Brain pericyte (primary cell): ENCODE measurements at places on chromosomes 13 and 19.

GRCh38 chr19:52138278-52138982 lies 1.3 kb downstream of the ZNF616 start:
- no peak for DNase-seq

DNA sequence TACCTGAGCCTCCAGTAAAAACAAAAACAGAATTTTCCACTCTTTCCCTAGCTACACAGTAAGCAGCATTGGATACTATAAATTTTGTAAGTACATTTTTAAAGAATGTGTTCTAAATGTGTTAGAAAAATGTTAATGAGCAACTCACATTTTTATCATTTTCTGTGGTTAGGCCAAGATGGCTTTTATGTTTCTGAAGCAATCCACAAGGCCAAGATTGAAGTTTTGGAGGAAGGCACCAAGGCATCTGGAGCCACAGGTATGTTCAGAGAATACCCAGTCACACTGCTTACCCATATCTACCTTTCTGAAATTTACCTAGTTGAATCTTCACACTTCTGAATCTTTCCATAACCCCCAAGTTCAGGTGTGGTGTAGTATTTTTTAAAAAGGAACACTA lies 21.6 kb downstream of the SERPINE3 start:
- DNase-seq = no peak

DNA sequence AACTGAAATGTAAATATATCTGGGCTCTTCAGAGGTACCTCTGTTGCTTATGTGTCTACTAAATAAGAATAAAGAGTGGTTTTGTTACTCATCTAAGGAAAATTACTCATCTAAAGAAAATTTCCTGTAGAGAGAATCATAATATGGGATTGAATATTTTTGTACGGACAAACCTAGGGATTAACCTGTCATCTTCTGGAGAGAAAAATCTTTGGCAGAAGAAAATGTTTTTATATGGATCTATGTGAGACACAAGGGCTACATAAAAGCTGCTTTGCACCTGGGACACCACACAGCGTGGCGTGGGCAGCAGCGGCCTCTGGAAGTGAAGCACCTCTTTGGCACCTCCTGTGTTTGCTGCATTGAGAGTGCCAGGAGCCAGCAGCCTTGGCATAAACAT lies 242.9 kb upstream of the DACH1 start:
- DNase-seq = no peak

DNA sequence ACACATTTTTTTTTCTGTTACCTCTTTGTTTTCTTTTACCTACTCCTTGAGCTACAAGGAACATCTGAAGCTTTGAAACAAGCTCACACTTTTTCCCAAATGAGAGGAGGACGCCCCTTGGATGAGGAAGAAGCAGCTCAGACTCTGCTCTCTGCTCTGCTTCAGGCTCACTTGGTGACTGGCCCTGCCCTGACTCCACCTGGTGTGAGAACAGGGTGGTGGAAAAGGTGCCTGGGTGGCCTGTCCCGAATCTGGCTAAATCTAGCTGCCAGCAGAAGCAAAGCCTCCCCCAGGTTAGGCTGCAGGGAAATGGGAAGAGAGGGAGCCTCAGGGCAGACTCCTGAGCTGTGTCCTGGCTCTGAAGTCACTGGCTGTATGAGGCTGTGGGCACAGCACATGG lies 68.0 kb upstream of the CEACAM8 start:
- DNase-seq = no peak

DNA sequence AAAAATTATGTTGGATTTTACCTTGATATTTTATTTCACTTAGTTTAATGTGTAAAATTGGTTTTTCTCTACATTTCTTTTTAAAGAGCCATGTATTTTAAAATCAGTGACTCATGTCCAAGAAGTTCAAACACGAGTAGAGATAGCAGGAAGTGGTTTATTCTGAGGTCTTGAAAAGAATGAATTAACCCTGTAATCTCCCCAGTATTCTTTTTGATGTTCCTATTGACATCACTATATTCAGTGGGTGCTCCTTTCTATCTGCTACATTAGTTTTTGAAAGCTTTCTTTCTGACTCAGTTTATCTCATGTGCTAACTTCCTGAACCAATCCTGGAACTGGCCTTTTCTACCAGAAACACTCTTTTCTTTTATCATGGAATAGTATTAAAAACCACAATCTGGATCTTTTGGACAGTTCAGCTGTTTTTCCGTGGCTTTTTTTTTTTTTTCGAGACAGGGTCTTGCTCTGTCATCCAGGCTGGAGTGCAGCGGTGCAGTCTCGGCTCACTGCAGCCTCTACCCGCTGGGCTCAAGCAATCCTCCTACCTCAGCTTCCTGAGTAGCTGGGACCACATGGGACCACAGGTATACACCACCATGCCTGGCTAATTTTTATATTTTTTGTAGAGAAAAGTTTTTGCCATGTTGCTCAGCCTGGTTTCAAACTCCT lies 114.9 kb downstream of the PCCA start:
- no peak for DNase-seq

DNA sequence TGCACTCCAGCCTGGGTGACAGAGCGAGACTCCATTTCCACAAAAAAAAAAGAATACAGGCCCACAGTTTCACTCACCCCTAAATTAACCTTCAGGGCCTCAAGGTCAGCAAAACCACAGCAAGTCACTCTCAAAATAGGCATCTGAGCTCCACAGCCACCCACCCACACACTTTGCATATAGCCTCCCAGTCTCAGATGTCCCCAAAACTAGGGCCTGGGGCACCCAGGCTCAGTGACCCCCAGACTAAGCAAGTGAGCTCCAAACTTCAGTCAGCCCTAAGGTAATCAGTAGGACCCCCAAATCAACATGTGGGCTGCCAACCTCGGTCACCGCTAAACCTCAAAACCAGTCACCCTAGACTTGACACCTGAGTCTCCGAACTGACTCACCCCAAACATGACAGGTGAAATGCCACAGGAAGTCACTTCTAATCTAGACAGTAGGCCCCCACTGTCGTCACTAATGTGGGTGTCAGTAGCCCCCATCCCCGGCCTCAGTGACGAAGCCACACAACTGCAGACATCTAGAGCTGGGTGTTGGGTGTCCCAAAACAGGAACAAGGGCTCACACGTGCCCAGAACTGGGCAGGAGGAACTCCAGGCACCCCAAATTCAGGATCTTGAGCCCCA lies 13.9 kb downstream of the RABAC1 start:
- no peak for DNase-seq

GRCh38 chr13:20442798-20443381 lies 82.8 kb downstream of the CRYL1 start:
- DNase-seq = no peak

DNA sequence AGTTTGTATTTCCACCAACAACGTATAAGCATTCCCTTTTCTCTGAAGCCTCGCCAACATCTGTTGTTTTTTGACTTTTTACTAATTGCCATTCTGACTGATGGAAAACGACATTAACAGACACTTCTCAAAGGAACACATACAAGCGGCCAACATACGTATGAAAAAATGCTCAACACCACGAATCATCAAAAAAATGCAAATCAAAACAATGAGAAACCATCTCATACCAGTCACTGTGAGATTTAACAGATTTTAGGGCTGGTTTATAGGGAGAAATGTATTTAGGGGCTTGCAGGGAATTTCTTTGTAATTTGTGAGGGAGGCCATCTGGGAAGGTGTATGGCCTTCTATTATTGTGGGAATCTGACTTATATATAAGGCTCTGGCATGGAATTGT lies 2.8 kb upstream of the DZIP1 start:
- DNase-seq = no peak

DNA sequence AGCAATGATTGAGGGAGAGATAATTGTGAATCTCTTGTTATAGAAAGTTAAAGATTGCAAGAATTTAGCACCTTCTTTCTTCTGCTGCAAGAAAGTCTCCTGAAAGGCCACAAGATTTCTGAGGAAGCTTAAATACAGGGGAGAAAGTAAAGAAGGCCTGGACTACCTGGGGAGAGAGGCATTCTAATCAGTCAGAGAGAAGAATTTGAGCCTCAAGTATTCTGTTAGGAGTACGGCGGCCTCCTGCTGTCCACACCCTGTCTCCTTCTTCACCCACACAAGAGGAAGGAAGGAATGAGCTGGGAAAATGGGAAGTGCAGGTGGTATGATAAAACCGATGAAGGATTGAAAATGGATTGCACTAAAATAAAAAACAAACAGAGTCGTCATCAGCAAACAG lies 474.7 kb downstream of the DIAPH3 start:
- DNase-seq = no peak

- DNase-seq = no peak
Observed at GRCh38 chr13:63209330-63210017, 1793.8 kb upstream of the PCDH20 start.

- no peak for DNase-seq
Observed at GRCh38 chr19:43780706-43781525, at the start of gene KCNN4. Gene KCNN4 (minus strand): TSS chr19:43780973. CDS start chr19:43780861, 112 bp downstream.

GRCh38 chr13:31053091-31053490 lies 108.6 kb downstream of the HSPH1 start:
- DNase-seq = no peak

DNA sequence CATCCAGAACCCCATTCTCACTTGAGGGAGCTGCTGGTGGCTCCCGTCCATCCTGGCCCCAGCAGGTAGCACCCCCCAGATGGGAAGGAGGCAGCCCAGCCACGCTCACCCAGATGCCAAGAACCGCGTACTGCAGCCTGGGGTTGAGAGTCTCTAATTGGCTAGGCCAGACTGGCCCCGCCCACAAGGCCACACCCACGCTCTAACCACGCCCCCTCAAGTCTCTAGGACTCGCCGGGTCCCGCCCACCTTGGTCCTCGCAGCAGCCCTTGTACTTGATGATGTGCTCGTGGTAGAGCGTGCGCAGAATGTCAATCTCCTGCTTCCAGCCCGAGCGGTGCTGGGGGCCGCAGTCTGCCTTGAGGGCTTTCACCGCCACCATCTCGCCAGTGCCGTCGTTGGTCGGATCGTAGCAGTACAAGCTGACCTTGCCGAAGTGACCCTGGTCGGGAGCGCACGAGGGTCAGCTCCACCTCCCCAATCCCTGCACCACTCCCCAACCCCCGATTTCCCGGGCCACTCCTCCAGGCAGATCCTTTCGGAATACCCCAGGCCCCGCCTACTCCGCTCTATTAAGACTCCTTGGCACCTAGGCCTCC lies 14.5 kb upstream of the ICAM3 start:
- DNase-seq = no peak

DNA sequence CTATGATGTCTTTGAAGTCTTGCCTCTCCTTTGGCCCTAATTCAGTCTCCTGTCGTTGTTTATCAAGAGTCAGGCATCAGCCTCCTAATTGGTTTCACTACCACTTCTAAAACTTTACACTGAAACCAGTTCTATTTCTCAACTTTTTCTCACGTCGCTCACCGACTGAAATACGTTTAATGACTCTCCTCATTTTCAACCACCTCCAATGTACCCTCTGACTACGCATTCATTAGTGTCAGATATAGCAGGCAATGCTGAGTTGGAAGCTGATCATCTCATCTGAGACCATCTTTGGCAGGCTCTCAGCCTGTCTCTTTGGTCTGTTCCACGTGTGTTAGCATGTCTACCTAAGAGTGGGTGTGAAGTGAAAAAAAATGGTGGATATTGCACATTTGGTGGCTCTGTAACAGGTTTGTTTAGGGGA lies 128.1 kb downstream of the KL start:
- DNase-seq = no peak

GRCh38 chr13:76717092-76717491 lies 169.1 kb downstream of the KCTD12 start:
- DNase-seq = no peak

- DNase-seq = no peak
Observed at GRCh38 chr19:18992696-18993095, 40.6 kb downstream of the SUGP2 start.

- no peak for DNase-seq
Observed at GRCh38 chr13:27619728-27620376, 477 bp downstream of the LNX2 start.

GRCh38 chr19:16143399-16144215 lies at the start of gene HSH2D:
Gene HSH2D (plus strand): TSS chr19:16143685. CDS start chr19:16148751, 5,066 bp downstream.
- no peak for DNase-seq

DNA sequence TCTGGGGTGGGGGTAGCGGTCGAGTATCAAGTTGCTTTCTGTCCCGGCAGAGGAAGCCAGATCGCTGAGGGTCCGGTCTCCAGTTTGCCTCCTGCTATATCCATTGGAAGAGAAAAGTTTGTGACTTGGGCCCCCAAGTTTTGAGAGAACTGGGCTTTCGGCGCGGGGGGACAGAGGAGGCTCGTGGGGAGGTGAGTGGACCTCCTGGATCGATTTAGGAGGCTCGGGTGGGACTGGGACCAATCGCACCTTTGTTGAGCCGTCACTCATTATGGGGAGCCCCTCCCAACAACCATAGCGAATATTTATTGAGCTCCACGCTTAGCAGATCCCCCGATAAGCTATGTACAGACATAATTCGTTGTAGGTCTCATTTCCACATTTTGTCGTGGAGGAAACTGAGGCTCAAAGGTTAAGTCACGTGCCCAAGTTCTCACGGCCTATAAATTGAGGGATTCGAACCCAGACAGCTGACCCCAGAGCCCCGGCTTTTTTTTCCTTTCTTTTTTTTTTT lies 909 bp downstream of the RFXANK start:
- DNase-seq = no peak

DNA sequence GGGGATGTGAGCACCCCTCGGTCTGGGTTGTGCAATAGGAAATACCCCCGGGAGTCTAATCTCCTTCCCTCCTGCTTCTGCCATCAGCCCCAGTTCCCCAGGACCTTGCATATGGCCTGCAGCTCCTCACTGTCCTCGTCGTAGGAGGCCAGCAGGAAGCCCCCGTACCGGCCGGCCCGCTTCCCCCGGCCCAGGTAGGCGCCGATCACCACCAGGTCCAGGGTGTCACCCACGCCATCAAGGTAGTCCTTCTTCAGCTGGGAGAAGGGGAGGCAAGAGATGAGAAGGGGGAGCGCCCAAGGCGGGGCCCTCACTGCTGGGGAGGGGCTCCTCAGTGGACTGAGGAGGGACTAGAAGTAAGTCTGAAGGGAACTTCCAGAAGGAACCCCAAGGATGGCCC lies 10.4 kb upstream of the PLA2G4C start:
- no peak for DNase-seq

GRCh38 chr13:114149774-114150740 lies 17.6 kb upstream of the RASA3 start:
- no peak for DNase-seq

GRCh38 chr13:46392967-46393366 lies 5.9 kb upstream of the RUBCNL start:
- DNase-seq = no peak

GRCh38 chr13:74825152-74825937 lies 656.6 kb downstream of the TBC1D4 start:
- peak; percentile 15 for DNase-seq

DNA sequence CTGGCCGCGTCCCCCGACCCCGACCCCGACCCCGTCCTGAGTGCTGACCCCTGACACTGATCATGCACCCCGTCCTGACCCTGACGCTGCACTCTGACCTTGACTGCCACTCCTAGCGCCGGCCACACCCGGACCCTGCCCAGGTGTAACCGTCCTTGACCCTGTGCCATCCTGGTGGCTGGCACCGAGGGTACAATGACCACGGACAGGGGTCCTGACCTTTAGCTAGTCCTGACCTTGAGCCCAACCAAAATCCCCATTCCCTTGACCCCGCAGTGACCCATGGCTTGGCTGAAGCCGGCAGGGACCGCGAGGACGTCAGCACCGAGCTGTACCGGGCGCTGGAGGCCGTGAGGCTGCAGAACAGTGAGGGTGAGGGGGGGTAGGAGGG lies 25.9 kb downstream of the CLEC4M start:
- DNase-seq = no peak
